CD4-positive, alpha-beta T cell treated with Interleukin-1 beta for 1 hour (primary cell): ENCODE measurements at places on chromosomes 5 and 9.
A peak's percentile ranks its signal among the peaks of the same experiment; 100 is the strongest.

DNA sequence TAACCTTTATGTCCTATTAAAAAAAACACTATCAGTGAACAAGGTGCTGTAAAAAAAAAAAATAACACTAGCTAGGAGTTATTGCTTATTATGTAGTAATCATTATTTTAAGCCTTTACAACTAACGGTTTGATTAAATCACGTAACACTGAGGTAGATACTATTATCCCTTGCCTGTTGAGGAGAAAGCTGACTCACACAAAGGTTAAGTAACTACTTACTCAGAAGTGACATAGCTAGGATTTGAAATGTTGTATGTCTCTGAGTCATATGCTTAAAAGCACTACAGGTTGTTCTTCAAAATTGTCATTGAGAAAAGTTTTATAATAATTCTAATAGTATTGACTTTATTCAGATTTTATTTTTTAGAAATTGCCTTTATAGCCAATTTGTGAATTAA, 8.8 kb downstream of the TENT2 start:
- no peak for DNase-seq

DNA sequence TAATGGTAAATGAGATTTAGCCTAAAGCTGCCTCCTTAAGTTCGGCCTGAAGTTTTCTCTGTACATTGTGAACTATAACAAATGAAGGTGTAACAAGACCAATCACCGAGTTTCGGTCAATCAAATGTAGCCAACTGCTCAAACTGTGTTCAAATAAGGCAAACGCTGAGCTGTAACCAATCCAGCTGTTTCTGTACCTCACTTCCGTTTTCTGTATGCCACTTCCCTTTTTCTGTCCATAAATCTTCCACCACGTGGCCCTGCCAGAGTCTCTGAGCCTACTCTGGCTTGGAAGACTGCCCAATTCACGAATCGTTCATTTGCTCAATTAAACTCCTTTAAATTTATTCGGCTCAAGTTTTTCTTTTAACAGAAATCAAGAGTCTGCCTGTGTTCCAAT, 193.5 kb upstream of the KLF9 start:
- peak; percentile 10 for DNase-seq

DNA sequence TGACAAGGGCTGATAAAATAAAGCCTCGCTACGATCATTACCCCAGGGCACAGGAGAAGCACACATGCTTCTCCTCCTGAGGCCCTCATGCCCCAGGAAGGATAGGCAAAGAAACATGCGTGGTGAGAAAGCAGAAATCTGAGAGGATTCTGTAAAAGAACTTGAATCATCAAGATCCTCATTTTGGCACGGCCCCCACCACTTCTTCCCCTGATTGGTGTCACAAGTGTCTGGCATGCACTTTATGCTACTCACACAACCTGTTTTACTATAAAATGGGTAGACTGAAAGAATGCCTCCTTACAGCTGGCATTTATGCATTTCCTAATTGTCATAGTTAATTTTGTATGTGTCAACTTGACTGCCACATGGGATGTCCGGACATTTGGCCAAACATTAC, 32.1 kb downstream of the PCA3 start:
- no peak for DNase-seq

GRCh38 chr5:61130289-61130688, 32.0 kb downstream of the SMIM15 start:
- DNase-seq: no peak

DNA sequence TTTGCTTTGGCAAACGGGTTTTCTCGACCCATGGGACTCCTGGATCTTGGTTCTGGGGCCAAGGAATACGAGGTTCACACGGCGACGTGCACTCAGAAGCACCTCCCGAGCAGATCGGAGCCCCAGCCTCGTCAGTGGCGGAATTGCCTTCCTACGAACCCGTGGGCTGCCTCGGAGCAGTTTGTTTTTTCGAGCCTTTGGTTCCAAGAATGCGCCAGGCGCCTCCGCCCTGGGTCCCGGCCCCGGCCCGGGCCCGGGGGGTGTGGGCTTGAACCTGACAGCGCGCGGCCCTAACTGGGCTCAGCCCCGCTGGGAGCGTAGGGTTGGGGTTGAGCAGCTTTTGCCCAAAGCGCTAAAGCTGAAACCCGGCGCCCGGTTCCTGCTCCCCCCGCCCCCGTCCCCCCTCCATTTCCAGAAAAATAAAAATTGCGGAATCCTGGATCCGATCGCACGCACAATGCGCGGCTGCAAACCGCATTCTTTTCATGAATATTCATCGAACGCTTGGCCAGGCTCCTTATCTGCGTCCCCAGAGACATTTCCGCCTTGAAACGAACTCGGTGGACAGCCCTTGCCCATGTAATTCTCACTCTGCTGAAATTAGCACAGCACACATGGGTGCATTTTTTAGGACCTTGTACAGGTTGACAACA, 1.0 kb downstream of the BASP1 start:
- DNase-seq: peak; percentile 9

DNA sequence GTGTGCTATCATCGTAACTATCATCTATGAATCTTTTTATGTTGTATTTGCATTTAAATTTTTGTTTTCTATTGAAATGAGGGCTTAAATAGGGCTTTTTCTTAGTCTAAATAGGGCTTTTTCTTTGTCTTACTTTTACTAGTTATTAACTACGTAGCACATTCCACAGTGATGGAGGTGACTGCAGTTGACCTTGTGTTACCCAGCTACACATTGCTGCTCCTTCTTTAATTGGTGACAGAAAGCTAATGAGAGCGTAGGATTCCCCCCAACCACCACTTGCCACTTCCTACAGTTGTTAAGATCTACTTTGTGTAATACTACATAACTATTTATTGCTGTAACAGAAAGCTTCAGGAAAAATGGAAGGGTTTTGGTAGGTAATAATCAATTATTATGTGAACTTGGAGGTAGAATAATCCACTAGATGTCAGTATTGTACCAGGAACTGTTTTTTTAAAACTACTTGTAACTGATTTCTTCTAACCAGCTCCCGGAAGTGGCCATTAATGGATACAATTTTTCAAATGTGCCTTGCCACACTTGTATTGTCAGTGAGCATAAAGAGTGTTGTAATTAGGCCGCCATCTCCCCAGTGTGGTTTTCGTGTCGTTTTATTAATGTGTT, 18.0 kb downstream of the MTRR start:
- DNase-seq: no peak

DNA sequence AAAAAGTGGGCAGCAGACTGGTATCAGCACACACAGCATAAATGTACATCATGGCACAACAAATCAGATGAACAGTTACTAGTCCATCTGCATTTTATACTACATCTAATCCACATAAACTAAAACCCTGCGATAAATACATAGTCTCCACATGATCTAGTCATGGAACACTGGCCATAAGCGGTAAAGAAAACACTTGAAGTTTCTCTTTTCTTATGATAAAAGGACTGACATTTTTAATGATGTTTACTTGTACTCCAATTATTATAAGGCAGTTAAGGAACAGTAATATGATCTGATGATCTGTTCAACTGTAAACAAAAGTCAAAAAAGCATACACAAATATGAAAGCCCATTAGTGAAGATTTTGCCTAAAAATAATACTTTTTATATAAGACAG, 112.5 kb downstream of the MPDZ start:
- no peak for DNase-seq

- peak; percentile 58 for DNase-seq
Observed at GRCh38 chr5:36657563-36657995, 51.2 kb downstream of the SLC1A3 start.

- no peak for DNase-seq
Observed at GRCh38 chr5:151722546-151722945, 35.8 kb upstream of the SPARC start.

DNA sequence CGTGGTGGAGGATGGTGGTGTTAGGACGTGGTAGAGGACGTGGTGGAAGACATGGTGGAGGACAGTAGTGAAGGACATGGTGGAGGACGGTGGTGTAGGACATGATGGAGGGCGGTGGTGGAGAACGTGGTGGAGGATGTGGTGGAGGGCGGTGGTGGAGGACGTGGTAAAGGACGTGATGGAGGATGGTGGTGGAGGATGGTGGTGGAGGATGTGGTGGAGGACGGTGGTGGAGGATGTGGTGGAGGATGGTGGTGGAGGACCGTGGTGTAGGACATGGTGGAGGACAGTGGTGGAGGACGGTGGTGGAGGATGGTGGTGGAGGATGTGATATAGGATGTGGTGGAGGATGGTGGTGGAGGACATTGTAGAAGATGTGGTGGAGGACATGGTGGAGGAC, 67.6 kb downstream of the S1PR3 start:
- DNase-seq: no peak

DNA sequence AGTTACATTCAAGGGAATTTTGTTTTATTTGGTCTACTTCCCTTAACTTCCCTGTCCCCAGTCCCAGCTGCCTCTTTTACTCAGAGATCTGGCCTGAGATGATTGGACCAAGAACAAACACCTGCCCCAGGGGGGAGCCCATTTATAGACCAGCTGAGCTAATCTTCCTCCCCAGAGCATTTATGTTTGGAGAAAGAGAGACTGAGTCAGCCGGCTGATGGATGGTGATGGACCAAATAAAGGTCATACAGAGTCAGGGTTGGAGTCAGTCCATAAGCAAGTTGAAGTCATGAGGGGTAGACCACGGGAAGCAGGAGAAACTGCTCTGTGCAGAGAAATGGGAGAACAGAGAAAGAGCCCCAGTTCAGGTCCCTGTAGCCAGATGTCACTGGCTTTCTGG, 77.7 kb downstream of the TMEM174 start:
- DNase-seq: no peak

- no peak for DNase-seq
Observed at GRCh38 chr9:27829621-27830020, 256.3 kb upstream of the C9orf72 start.

DNA sequence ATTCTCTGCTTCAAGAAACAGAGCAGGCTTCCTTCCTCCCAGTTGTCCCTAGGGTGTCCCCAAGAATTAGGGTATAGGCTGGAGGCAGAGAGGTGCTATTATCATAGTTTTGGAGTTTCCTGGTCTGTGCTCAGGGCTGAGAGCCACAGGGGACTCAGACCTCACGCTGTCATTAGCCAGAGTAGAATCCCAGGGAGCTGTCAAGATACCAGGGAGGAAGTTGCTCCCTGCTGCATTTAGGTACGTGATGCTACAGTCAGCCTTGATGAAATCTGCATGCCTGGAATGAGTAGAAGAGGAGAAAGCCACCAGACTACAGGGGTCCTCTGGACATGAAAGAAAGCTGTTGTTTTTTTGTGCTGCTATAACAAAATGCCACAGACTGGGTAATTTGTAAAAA, 273.2 kb downstream of the SH3GL2 start:
- no peak for DNase-seq

DNA sequence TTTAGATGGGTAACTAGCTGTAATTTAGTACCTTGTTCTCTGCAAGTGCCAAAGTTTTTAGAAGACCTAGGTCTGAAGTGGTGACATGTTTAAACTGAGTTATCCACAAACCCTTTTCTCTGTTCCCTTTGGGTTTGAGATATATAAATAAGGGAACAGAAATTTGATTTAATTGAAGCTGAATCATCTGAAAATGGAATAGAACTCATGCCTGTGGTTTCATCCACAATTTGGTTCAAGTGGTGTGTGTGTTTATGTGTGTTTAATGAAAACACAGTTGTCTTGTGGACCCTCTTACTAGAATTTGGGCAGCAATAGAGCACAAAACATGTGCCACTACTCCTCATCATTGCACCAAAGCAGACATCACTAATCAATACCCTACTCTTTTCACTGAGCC, 216.9 kb downstream of the GLIS3 start:
- DNase-seq: no peak

DNA sequence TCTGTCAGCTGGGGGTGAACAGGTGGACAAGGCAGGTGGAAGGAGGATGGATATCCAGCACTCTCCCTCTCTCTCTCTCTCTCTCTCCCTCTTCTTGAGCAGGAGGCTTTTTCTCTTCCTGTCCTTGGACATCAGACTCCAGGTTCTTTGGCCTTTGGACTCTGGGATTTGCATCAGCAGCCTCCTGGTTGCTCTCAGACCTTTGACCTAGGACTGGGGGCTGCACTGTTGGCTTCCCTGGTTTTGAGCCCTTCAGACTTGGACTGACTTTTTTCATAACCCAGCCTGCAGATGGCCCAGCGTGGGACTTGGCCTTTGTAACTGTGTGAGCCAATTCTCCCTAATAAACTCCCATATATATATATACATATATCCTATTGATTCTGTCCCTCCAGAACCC, 35.0 kb upstream of the SEMA4D start:
- DNase-seq: no peak

GRCh38 chr5:95285409-95285755, 488 bp upstream of the MCTP1 start:
- DNase-seq: no peak

DNA sequence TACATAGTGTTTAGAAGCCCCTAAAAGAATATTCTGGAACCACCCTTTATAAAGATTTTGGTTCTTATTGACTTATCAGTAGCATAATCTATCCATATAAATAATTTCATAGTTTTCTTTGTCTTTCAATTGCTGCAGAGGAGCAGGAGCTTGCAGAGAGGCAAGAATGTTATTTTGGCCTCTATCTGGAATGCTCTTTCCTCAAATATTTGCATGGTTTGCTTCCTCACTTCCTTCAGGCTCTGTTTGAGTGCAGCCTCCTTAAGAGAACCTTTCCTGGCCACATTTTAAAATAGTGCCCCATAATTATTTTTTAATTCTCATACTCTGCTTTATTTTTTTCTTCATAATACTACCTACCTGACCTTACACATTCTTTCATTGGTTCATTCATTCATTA, 1.5 kb downstream of the C5 start:
- no peak for DNase-seq

GRCh38 chr5:129172580-129172979, 78.0 kb downstream of the ISOC1 start:
- no peak for DNase-seq

DNA sequence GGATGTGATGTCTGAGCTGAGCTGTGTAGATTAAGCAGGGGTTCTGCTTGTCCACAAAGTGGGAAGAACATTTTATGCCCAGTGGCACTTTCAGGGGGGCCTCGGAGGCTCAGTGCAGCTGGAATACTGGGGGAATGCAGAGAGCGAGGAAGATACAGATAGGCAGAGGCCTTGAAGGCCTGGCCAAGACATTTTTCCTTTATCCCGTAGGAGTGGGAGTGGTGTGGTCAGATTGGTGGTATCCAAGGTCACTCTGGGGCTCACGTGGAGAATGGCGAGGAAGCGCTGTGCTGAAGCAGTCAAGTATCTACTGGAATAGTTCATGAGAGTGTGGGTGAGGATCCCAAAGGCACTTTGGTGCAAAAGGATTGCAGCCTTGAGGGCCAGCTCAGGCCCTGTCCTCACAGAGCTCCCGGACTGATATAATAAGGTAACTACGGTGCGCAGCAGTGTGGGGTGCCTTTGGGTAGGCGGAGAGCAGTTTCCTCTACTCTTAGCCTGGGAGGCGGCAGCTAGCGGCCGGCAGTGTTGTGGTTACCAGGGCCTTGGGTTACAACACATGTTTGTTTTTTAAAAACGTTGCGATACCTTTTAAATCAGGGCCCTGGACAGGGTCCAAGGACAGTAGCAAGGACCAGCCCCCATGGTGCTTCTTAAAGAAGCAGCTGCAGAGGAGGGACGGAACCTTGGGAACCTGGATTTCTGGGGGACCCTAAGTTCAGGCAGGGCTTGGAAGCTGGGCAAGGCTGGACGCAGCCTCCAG, 10.8 kb upstream of the CCDC69 start:
- DNase-seq: peak; percentile 57

- no peak for DNase-seq
Observed at GRCh38 chr9:126132746-126133145, 193.9 kb upstream of the MVB12B start.
